ENCODE measurements at places on chromosomes 3 and 15. TPM values are rescaled to one million over a fixed set of nuclear protein-coding genes. Genes with fewer than 3 reads are reported as not detected.

DNA sequence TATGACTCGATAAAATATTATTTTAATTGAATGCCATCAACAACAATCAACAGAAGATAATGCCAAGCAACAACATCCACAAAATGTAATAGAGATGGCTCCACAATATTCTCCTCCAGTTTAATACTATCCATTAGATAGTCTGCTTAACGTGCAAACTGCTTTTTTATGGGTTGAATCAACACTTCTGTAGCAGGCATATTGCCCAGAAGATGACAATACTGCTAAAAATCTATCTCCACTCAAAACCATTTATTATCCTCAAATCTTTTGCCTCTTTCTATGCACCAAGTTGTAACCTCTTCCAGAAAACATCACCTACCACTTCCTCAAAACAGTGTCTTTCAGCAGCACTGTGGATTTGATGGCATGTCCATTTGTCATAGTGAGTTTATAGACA, 295.7 kb upstream of the LMCD1 start:
- H3K27ac ChIP-seq, result no peak overlapping the region
- no peaks in the 10 kb centered on the region for H3K27me3 ChIP-seq
- DNase-seq, result no peak
- H3K4me3 ChIP-seq, result no peak overlapping the region
- no peaks in the 10 kb centered on the region for H3K4me1 ChIP-seq

Gene PLCB2
- total RNA-seq, result 37.3 TPM

DNA sequence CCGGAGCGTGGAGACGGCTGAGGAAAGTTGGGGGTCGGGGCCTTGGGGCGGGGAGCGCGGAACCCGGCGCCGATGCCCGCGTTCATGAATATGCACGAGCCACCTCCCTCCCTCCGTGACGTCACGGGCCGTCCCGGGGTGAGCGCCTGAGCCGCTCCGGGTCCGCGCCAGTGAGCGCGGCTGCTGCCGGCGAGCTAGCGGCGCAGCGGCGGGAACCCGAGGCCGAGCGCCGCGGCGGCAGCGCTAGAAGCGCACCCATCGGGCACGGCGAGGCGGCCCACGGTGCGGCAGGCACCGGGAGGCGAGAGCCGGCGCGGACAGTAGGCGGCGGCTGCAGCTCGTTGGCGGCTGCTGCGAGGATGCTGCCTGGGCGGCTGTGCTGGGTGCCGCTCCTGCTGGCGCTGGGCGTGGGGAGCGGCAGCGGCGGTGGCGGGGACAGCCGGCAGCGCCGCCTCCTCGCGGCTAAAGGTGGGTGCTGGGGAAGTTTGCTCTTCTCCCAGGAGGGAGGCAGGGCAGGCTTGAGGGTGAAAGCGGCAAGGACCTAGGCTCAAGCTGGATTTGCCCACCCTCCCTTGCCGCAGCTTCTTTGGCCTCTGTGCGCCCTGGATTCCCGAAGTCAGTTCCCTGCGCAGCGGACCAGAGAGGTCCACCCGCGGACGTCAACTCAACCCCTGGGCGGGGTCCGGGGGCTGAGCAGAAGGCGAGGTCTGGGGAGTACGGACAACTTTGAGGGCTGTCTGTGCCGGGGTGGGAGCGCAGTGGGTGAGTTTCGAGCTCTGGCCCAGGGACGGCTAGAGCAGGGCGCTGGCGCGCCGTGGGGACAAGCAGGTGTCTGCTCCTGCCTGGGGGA, at the start of gene CLSTN2:
TSS of gene CLSTN2 (plus strand) at position 170 of the 850 bp plus-strand sequence.
- no peak within 1 kb of the TSS for H3K27ac ChIP-seq
- peak within 1 kb of the TSS; percentile 79 for H3K4me3 ChIP-seq
- no peaks in the 10 kb centered on the region for H3K36me3 ChIP-seq
- H3K27me3 ChIP-seq, result peaks cover 81% of the 10 kb centered on the region
- DNase-seq, result peak; percentile 63

DNA sequence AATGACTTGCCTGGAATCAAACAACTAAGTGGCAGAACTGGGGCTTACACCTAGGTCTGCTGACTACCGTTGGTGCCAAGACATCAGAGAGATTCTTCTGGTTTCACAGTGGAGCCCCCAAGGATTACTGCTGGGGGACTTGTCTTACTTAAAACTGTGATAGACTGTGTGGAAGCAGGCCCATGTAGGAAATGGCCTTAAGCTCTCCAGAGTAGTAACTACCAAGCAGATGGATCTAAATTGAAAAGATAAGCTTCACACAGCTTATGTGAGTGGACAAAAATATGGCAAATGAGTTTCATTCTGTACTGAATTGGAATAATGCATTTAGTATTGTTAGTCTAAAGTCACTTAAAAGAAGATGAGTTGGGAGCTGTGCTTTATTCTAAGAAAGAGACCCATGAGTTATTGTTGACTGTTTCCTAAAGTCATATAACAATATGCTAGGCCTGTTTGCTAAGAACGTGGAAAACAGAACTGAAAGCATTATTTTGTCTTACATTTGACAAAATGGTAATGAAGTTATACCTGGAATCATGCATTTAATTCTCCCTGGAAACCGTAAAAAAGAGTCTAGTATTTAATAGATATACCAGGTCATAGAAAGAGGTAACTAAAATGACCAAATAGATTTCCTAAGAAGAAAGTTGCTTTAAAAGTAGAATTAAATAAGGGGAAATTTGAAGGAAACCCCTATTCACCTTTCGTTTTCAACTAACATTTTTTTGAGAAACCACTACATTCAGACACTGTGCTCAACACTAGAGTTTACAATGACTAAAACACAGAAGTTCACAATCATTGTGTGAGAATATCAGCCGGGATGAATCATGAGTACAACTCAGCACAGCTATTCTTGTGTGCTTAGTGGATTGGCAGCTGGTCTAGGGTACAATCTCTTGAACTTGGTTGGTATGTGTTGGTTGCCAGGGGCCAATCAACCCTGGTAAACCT, 13.0 kb upstream of the MAPK6 start:
- no peaks in the 10 kb centered on the region for H3K27me3 ChIP-seq
- DNase-seq, result no peak

DNA sequence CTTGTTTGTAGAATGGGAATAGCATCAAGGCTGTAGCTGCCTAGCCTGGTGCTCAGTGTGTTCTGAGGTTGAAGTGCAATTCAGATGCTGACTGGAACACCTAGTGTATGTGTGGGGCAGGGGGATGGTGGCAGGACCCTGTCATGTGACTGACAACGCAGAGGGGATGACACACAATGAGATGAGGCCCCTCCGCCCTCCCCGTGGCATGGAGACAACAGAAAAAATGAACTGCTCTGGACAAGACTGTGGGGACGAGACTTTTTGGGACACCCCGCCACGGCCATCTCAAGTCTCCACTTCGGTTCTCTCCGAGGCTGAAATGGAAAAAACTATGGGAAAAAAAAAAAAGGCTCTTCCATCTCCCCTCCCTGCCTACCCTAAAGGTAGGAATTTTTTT, 10.4 kb upstream of the SEC13 start:
- H3K27ac ChIP-seq, result no peak overlapping the region
- H3K36me3 ChIP-seq, result no peaks in the 10 kb centered on the region
- no peaks in the 10 kb centered on the region for H3K4me1 ChIP-seq
- H3K4me3 ChIP-seq, result no peak overlapping the region

Gene TTC23
- 18.9 TPM for total RNA-seq

Gene LRRC31
- total RNA-seq, result 2.8 TPM

Gene GNAT1
- not detected for total RNA-seq

- no peak overlapping the region for H3K27ac ChIP-seq
- H3K36me3 ChIP-seq, result peaks cover 24% of the 10 kb centered on the region
- H3K4me3 ChIP-seq, result no peak overlapping the region
- peaks cover 35% of the 10 kb centered on the region for H3K27me3 ChIP-seq
- no peak for DNase-seq
- H3K4me1 ChIP-seq, result peaks cover 40% of the 10 kb centered on the region
Measured at GRCh38 chr3:194673761-194674160, 1.8 kb upstream of the LSG1 start.

All from Calu3 (cell line).